SJSA1 (cell line): ENCODE measurements at places on chromosomes 11 and 22. TPM values are rescaled to one million over a fixed set of nuclear protein-coding genes. Genes with fewer than 3 reads are reported as not detected.
A peak's percentile ranks its signal among the peaks of the same experiment; 100 is the strongest.

DNA sequence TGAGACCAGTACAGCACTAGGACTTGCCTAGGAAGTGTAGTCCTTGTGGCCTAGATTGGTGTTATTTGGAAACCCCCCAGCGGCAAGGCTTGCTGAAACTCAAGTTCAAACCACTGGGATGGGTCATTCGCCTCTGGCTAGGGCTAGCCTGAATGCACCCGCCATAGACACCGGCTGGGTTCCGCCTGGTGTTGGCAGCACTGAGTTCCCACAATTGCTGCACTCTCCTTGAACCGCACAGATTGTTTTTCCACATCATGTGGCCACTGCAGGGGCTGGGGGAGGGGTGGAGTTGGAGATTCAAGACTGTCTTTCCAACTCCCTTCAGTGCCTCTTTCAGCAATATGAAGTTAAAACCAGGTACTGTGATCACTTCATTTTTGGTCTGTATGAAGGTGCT, 43.1 kb downstream of the CCDC73 start:
- no peaks in the 10 kb centered on the region for H3K4me1 ChIP-seq
- H3K27me3 ChIP-seq, result no peaks in the 10 kb centered on the region
- H3K36me3 ChIP-seq, result no peaks in the 10 kb centered on the region
- H3K27ac ChIP-seq, result no peak overlapping the region
- no peak overlapping the region for H3K4me3 ChIP-seq
- peak; percentile 36 for DNase-seq

- H3K27ac ChIP-seq, result no peak overlapping the region
- no peaks in the 10 kb centered on the region for H3K27me3 ChIP-seq
- peaks cover 49% of the 10 kb centered on the region for H3K4me1 ChIP-seq
- H3K36me3 ChIP-seq, result peaks cover 11% of the 10 kb centered on the region
Observed at GRCh38 chr22:30245181-30245984, 1.2 kb downstream of the LIF start.

DNA sequence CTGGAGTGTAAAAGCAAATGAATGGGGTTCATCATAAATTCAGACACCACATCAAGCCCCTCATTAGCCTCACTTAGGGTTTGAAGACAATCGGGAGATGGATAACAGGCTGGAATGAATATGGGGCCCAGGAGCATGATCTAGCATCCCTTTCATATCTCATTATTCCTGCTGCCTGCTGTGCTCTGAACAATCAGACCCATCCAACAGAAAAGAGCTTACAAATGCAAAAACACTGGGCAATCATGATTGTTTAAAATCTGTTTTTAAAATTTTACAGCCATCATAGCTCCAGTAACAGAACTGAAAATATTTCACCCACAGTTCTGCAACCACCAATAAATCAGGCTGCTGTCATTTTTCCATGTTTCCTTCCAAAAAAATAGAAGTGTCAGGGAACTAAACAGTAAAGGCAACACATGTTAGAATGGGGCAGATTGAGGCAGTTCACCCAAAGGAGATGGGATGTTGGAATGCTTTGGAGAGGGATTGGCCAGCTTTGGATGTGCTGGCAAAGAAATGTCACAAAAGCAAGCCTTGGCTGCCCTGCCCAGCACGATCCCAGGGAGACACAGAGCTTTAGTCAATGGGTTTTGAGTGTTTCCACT, 47.8 kb upstream of the BMAL1 start:
- H3K27ac ChIP-seq, result no peak overlapping the region
- H3K4me3 ChIP-seq, result no peak overlapping the region
- no peaks in the 10 kb centered on the region for H3K36me3 ChIP-seq
- H3K27me3 ChIP-seq, result no peaks in the 10 kb centered on the region

GRCh38 chr11:45036733-45037132, 86.0 kb upstream of the TP53I11 start:
- no peak for DNase-seq
- no peak overlapping the region for H3K27ac ChIP-seq
- peaks cover 1% of the 10 kb centered on the region; the same call in 1 of the 2 replicates for H3K27me3 ChIP-seq
- H3K4me1 ChIP-seq, result no peaks in the 10 kb centered on the region
- no peaks in the 10 kb centered on the region for H3K36me3 ChIP-seq

DNA sequence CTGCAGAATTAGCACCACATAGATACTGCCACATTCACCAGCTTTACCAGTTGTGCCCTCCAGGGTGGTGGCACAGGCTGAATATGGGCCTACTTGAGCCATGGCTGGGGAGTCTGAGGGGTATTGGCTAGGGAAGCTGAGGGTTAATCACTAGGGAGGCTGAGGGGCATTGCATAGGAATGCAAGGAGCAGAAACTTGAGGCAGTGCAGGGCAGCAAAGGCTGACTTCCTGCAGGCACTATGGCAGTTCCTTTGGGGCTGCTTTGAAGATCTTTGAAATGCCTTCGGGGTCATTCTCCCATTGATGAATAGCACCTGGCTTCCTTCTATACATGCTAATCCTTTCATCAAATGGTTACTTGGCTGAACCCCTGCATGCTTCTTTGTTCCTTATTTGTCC, 171.5 kb downstream of the RCN1 start:
- H3K27me3 ChIP-seq, result peaks cover 13% of the 10 kb centered on the region
- no peak overlapping the region for H3K27ac ChIP-seq
- H3K36me3 ChIP-seq, result no peaks in the 10 kb centered on the region
- no peak for DNase-seq
- H3K4me1 ChIP-seq, result no peaks in the 10 kb centered on the region

- no peak overlapping the region for H3K27ac ChIP-seq
- no peaks in the 10 kb centered on the region for H3K4me1 ChIP-seq
- no peak for DNase-seq
- H3K36me3 ChIP-seq, result no peaks in the 10 kb centered on the region
Observed at GRCh38 chr11:22554221-22554620, 71.4 kb downstream of the FANCF start.

DNA sequence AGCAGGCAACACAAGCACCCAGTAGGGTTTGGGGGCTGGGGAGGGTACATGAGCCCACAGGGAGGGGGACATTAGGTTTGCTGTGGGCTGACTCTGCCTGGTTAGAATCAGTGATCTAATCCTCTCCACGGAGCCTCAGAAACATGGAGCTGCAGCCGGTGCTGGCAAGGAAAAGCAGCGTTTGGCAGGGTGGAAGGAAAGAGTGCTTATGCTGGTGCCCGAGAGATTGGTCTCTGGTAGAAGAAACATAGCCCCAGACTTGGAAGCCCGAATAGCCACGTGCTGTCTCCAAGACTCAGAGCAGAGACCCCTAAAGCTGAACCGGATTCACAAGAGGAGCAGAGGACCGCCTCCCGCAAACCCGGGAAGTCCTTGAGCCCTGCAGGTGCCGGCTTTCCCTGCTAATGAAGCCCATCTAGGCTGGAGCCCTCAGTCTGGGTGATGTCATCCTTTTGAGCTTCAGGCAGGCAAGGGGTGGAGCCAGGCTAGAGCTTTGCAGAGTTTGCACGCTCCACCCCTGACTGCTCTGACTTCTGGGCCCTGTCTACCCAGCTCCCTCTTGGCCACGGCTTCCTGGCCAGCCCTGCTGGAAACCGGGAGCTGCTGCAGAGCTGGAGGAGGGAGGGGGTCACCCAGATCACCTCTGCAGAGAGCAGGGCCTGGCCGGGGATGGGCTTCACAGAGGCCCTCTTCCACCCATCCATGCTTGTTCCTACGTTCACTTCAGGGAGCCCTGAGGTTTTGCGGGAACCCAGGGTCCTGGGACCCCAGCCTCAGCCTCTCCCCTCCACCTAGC, 35.0 kb upstream of the JAM3 start:
- H3K27me3 ChIP-seq, result no peaks in the 10 kb centered on the region
- H3K27ac ChIP-seq, result no peak overlapping the region
- no peak overlapping the region for H3K4me3 ChIP-seq
- H3K36me3 ChIP-seq, result no peaks in the 10 kb centered on the region

- no peak for DNase-seq
- H3K27ac ChIP-seq, result no peak overlapping the region
- no peaks in the 10 kb centered on the region for H3K27me3 ChIP-seq
- no peak overlapping the region for H3K4me3 ChIP-seq
- peaks cover 8% of the 10 kb centered on the region for H3K4me1 ChIP-seq
- no peaks in the 10 kb centered on the region for H3K36me3 ChIP-seq
Observed at GRCh38 chr22:46596819-46597218, 23.4 kb upstream of the GRAMD4 start.

GRCh38 chr11:12241971-12242672, 131.7 kb downstream of the MICAL2 start:
- H3K4me3 ChIP-seq, result no peak overlapping the region
- H3K36me3 ChIP-seq, result peaks cover 41% of the 10 kb centered on the region
- DNase-seq, result no peak
- no peaks in the 10 kb centered on the region for H3K27me3 ChIP-seq
- H3K27ac ChIP-seq, result no peak overlapping the region

GRCh38 chr11:31069447-31070205, 299.9 kb downstream of the DCDC1 start:
- no peaks in the 10 kb centered on the region for H3K27me3 ChIP-seq
- H3K27ac ChIP-seq, result no peak overlapping the region

DNA sequence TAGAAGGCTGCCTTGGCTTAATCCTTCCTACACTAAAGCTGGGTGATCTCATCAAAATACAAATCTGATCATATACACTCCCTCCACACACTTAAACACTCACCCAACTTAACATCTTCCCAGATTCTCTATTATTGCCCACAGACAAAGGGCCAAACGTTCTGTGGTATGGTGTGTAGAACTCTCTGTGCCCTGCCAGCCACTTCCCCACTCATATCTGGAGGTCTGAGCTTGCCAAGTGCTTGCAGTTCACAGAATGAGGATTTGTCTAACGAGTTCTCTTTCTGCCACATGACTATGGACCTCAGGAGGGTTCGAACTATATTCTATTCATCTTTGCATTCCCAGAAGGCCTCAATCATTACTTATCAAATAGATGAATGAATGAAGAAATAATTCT, 77.6 kb downstream of the MPPED2 start:
- H3K4me3 ChIP-seq, result no peak overlapping the region
- no peak for DNase-seq
- H3K27ac ChIP-seq, result no peak overlapping the region
- H3K36me3 ChIP-seq, result no peaks in the 10 kb centered on the region
- no peaks in the 10 kb centered on the region; the same call in 1 of the 2 replicates for H3K27me3 ChIP-seq

DNA sequence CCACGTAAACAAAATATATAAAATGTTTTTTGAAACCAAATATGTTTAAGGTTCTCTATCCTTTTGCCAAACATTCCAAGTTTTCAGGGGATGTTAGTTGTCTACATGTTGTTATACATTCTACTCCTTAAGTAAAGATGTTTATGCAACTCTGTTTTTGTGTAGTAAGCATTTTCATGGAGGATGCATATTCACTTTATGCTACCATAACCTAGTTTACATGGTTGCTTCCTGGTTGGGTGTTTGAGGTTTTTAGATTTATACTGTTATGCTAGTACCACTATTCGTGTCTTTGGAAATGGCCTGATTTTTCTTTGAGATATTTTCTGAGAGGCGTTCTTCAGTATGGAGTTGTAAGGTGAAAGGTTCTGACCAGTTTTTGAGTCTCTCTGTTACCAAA, 131.1 kb upstream of the SORL1-AS1 start:
- no peak overlapping the region for H3K27ac ChIP-seq
- H3K4me1 ChIP-seq, result no peaks in the 10 kb centered on the region
- H3K36me3 ChIP-seq, result no peaks in the 10 kb centered on the region
- no peak overlapping the region for H3K4me3 ChIP-seq
- no peaks in the 10 kb centered on the region for H3K27me3 ChIP-seq

- H3K4me3 ChIP-seq, result no peak overlapping the region
- DNase-seq, result no peak
- no peaks in the 10 kb centered on the region for H3K27me3 ChIP-seq
Observed at GRCh38 chr11:120950880-120951279, 73.0 kb upstream of the TBCEL start.

DNA sequence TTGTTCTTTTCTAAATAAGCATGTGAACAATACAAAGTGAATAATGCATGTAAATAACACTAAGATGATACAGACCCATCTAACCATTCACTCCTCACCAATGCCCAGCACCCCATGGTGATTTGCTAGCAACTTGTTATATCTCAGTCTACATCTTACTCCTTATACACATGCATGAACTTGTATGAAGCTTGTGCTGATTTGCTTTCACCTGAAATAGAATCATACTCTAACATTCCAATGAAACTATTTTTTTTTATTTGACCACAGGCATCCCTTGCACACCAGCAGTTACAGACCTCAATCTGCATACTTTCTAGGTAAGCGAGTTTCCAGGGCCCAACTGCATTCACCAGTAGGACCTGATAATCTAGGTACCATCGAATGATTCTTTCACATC, 873.6 kb downstream of the OPCML start:
- H3K36me3 ChIP-seq, result no peaks in the 10 kb centered on the region
- H3K27ac ChIP-seq, result no peak overlapping the region
- H3K4me1 ChIP-seq, result no peaks in the 10 kb centered on the region

- peaks cover 18% of the 10 kb centered on the region for H3K27me3 ChIP-seq
- H3K4me3 ChIP-seq, result no peak overlapping the region
- peak; percentile 59 for DNase-seq
- H3K36me3 ChIP-seq, result no peaks in the 10 kb centered on the region
- H3K4me1 ChIP-seq, result no peaks in the 10 kb centered on the region
Observed at GRCh38 chr11:5476186-5476819, 12.2 kb upstream of the OR52D1 start.

DNA sequence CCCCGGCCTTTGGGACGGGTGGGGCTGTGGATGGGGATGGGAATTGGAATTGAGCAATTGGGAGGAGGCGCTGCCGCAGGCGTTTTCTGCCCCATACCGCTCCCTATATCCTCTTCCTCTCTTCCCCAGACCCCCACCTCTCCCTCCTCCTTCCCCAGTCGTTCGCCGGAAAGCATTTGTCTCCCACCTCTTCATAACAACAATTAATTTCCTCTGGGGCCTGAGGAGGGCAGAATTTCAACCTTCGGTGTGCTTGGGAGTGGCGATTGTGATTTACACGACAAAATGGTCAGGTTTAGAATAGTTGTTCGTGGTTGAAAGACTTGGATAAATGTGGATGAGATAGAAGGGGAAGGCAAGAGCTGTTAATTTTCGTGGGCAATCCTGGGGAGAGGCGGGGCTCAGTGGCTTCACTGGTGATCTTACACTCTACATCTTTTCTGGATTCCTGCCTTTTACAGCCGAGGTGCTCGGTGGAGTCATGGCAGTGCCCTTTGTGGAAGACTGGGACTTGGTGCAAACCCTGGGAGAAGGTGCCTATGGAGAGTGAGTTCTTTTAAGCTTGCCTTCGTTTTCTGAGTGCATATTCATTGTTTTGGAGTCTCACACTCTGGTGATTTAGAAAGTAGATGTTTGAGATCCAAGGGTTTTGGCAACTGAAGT, 1.5 kb downstream of the CHEK1 start:
- no peak for DNase-seq
- H3K4me1 ChIP-seq, result peaks cover 24% of the 10 kb centered on the region
- H3K27me3 ChIP-seq, result no peaks in the 10 kb centered on the region

GRCh38 chr11:88657076-88657738, 319.7 kb upstream of the CTSC start:
- no peak for DNase-seq
- no peaks in the 10 kb centered on the region for H3K4me1 ChIP-seq
- no peak overlapping the region for H3K4me3 ChIP-seq
- H3K27me3 ChIP-seq, result no peaks in the 10 kb centered on the region
- no peak overlapping the region for H3K27ac ChIP-seq

GRCh38 chr11:133692126-133692934, 153.0 kb downstream of the SPATA19 start:
- no peaks in the 10 kb centered on the region for H3K27me3 ChIP-seq
- no peak overlapping the region for H3K4me3 ChIP-seq
- H3K36me3 ChIP-seq, result no peaks in the 10 kb centered on the region
- H3K27ac ChIP-seq, result no peak overlapping the region

- no peak overlapping the region for H3K4me3 ChIP-seq
- H3K4me1 ChIP-seq, result peaks cover 4% of the 10 kb centered on the region; the same call in 1 of the 2 replicates
- peaks cover 8% of the 10 kb centered on the region; the same call in 1 of the 2 replicates for H3K27me3 ChIP-seq
- H3K36me3 ChIP-seq, result no peaks in the 10 kb centered on the region
- DNase-seq, result no peak
Observed at GRCh38 chr11:61042961-61043540, 59.2 kb upstream of the CD5 start.

Gene OR51B4
- not detected in 2 replicates for total RNA-seq

Gene SART1
- 172 and 186 TPM in 2 replicates for total RNA-seq

Gene CHADL
- 0.11 TPM in 1 of 2 replicates, not detected in the other for total RNA-seq

Gene MYBPC3
- total RNA-seq, result not detected in 2 replicates

Gene GGTLC3
- 0.26 TPM in 1 of 2 replicates, not detected in the other for total RNA-seq
